ENCODE measurements at places on chromosomes 3 and 15.
A peak's percentile ranks its signal among the peaks of the same experiment; 100 is the strongest.

DNA sequence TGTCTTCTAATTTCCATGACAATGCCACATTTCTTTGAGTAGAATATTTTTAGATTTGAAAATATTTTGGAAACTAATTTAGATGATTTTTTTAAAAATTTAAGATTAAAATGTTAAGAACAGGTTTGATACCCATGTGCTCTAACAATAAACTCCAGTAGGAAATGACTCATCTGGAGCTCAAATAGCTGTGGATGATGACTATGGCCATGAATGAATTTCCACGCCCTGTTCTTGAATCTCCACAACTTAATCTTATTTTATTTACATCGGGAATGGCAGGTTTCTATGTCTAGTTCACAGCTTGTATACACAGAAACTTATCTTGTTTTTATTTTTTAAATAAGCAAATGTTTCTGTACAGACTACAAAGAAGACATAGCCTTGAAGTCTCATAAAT lies 726.8 kb downstream of the NAALADL2 start:
- no peak for DNase-seq

GRCh38 chr3:60431599-60431958 lies 819.7 kb downstream of the FHIT start:
- DNase-seq = peak; percentile 16

- no peak for DNase-seq
Observed at GRCh38 chr15:67174864-67175573, 79.4 kb downstream of the AAGAB start.

DNA sequence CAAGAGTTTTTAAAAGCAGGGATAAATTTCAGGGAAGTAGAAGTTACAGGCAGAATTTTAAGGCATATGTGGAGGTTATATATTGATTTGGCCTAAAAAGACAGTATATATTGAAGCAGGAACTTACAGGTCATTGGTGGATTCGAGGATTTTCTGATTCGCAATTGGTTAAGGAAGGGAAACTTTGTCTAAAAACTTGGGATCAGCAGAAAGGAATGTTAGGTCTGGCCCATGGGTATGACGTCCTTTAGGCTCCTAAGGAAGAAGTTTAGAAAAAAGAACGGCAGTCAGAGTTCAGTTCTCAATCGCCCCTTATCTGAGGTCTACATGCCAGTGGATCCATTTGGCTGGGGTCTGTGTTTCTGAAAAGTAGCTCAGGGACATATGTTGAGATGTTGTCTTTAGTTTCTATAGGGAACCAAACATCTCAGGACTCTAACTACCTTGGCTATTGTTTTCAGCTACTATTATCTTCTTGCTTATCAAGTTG lies 33.2 kb upstream of the ACP3 start:
- no peak for DNase-seq

- DNase-seq = no peak
Observed at GRCh38 chr3:197404030-197404429, 105.6 kb upstream of the DLG1 start.

DNA sequence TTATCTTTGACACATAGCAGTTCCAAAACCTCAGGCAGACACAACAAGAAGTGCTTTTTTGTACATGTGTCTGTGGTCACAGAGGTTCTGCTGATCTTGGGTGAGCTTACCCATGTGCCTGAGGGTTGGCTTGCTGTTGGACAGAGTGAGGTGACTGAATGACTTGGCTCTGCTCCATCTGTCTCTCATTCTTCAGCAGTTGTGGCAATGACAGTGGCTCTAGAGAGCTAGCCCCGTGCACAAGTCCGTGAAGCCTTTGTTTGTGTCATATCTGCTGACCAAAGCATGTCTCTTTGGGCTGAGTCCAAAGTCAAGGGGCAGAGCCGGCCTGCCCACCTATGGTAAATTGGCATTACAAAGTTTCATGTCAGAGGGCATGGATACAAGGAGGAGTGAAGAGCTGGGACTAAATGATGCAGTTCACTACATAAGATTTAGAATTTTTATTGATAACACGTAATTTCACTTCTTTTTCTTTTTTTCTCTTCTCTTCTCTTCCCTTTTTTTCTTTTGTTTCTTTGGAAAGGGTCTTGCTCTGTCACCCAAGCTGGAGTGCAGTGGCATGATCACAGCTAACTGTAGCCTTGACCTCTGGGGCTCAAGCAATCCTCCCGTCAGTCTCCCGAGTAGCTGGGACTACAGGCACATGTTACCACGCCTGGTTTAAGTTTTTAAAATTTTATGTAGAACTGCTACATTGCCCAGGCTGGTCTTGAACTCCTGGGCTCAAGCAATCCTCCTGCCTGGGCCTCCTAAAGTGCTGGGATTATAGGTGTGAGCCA lies 77.9 kb downstream of the ITPR1 start:
- no peak for DNase-seq

DNA sequence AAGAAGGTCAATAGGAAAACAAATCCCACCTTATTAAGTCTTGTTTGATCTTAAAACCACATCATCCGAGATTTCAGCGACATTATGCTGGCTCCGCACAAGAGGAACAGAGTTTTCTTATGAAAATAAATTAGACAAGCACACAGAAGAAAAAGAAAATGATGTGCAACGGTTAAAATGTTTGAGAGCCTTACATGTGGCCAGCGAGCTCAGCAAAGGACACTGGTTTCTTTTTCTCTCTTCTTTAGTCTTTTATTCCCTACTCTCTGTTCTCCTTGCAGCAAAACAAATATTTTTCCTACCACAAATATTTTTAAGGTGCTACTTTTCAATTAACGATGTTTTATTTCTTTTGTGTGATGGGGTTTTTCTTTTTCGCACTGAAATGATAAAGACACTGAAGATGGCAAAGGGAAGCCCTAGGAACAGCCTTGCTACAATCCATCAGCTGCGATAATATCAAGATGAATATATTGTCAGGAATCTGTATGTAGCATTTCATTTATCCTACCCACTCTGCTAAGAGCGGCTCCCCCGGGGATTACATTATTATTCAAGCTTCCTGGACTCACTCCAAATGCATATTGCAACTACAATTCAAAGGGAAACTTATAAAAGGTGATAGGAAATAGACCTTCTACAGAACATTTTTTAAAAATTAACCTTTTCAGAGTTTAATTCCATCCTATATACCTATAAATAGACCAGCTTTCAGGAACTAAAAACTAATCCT lies 72.9 kb downstream of the ANXA2 start:
- no peak for DNase-seq

DNA sequence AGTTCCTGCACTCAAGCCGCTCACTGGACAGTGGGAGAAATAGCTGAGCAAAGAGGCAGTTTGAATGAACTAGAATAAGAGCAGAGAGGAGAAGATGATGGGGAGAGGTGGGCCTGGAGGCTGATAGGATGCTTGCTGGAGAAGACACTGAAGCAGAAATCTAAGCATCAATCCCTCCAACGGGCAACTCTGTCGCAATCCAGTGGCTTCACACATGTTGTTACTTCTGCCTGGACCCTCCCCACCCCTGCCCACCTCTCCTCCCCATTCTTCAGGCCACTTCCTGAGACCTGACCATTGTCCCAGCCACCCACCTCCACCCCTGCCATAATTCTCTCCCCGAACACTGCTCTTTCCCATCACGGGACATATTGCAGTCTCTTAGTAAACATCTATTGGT lies 76.0 kb downstream of the SRGAP3 start:
- DNase-seq = no peak

- DNase-seq = no peak
Observed at GRCh38 chr3:132378846-132379245, 38.5 kb upstream of the DNAJC13 start.

DNA sequence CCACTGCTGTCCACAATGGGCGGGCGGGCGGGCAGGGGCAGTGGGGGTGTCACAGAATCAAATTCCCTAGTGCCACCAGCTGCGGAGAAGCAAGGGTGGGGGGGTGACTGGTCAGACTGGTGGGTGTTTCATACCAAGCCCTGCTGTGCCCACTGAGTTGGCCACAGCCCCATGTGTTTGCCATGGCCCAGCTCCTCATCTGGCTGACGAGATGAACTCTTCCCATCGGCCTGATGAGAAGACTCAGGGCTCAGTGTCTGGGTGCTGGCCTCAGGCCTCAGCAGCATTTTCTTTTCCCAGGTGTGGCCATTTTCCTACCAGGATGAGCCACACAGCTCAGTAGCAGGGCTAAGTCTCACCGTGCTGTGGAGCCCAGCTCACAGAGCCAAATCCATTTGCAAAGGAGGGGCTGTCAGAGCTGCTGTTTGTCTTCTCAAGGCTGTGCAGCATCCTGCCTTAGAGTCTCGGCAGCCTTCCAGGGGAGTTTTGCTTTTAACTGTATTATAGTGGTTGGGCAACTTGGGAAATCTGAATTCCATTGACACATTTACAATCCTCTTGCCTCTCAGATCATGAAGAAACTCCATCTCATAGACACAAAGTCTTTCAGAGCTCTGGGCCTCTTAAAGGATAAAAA lies 176.8 kb downstream of the ABHD5 start:
- DNase-seq = peak; percentile 84

GRCh38 chr15:96565266-96565665 lies 234.8 kb downstream of the NR2F2 start:
- DNase-seq = no peak

DNA sequence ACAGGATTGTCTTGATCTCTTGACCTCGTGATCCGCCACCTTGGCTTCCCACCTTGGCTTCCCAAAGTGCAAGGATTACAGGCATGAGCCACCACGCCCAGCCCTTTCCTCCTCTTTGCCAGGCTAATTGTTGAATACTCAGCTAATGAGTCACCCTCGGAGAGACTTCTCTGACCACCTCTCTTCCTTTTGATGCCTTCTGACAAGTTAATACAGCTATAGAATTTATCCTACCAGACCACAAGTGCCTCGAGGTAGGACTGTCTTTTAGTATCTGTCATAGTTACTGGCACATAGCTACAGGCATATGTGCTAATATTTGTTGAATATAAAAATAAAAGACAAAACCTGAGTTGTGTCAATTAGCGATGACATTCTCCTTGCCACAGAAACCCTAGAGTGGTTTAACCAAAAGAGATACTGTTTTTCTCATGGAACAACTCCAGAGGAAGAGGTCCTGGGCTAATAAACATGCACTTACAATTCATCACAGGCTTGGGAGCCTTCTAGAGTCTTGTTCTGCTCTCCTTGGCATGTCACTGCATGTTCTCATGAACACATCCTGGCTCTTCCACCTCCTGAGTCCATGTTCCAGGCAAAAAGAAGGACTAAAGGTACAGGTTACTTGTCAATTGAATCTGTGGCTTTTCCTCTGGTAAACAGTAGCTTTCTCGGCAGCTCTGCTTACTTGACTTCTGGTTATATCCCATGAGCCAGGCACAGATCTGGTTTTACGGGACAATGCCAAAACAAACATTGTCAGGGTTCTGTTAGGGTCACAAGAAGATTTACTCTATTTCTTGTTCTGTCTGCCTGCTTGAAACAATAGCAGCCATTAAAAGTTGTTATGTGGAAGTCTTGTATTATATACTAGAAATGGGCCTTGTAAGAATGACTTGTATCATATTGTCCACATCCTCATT lies 332.3 kb downstream of the THSD4 start:
- DNase-seq = no peak

GRCh38 chr3:16502347-16502908 lies 11.1 kb downstream of the RFTN1 start:
- DNase-seq = no peak

DNA sequence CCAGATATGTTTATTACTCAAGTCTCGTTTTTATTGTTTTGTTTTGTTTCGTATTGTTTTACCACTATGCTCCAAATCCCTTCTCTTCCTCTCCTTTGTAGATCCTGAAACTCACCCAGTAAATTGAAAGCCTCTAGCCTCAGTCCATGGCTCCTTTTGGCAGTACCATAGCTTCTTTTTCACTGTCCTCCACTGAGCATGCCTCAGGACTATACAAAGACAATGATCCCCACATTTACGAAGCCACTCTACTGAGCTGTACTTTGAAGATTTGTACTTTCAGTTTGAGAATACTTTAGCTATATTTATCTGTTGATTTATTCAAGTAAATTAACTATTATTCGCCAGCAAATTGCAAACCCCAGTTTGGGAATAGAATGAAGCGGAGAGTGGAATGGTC lies 159.1 kb upstream of the SLITRK3 start:
- DNase-seq = no peak

GRCh38 chr15:26374806-26375205 lies 398.1 kb downstream of the GABRB3 start:
- no peak for DNase-seq

- DNase-seq = no peak
Observed at GRCh38 chr15:26049900-26050657, 187.0 kb upstream of the ATP10A start.

DNA sequence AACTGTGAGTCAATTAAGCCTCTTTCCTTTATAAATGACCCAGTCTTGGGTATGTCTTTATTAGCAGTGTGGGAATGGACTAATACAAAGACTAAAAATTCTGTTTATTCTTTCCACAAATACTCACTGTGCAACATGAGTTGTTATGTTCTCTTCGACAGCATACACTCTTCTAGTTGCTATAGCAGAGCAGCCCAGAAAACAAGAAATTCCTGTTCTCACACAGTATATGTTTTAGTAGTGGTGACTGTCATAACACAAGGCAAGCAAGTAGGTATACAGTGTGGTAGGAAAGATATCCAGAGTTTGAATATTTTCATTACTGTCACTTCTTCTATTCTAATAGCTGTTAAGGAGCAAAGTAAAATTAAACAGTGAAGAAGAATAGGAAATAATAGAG lies 453.3 kb downstream of the ROBO1 start:
- no peak for DNase-seq

- DNase-seq = no peak
Observed at GRCh38 chr3:134348524-134348923, 25.7 kb downstream of the AMOTL2 start.

DNA sequence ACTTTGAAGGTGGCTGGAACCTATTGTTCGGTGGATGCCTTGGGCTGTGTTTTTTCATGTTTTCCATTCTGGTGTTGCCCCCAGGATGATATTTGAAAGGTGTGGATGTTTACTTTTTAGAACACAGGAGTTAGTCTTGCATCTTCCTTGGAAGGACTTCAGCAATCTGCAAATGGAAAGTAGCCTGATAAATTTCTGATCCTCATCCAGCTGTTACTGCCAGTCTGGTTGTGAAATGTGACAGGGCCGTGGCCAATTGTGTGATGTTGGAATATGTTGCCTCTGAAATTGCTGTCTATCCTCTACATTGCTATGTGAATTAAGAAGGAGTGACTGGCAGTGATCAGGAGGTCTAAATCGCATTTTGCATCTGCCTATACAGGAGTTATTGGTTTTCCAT lies 382.5 kb upstream of the C2CD4B start:
- DNase-seq = no peak

GRCh38 chr3:154123906-154124305 lies 2.7 kb downstream of the ARHGEF26 start:
- DNase-seq = no peak

- DNase-seq = no peak
Observed at GRCh38 chr3:48891606-48892005, 7.1 kb downstream of the SLC25A20 start.
